Pulmonary artery endothelial cell (primary cell): ENCODE measurements at places on chromosomes 7 and 10. TPM values are rescaled to one million over a fixed set of nuclear protein-coding genes. Genes with fewer than 3 reads are reported as not detected.
A peak's percentile ranks its signal among the peaks of the same experiment; 100 is the strongest.

DNA sequence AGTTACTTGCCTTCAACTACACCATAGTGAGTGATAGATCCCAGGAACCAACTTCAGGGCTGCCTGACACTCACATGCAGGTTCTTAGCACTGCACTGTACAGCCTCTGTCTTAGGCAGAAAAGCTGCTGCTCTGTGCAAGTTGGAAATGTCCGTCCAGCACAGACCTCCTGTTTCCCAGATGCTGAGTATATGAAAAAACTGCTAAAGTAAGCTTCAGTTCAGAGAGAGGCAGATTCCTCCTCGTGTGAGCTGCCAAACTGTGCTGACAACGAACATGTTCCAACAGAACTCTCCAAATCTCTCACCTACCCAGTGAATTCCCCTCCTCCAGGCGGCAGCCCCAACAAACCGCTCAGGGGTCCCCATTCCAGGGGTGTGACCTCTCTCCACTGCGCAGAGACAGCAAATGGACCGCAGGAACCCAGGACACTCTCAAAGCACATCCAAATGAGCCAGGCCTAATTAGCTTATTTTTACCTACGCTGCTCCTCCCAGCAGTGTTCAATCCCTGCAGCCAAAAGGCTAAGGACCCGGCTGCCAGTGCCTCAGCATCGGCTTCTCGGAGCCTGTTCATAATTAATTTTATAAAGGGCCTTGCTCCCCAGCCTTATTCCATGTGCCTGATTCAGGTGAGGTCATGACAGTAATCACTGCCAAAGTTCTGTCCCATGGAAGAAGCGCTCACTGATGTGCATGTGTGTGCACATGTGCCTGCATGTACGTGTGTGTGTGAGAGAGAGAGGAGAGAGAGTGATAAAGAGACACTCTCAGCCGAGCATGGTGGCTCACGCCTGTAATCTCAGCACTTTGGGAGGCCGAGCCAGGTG, 159.5 kb upstream of the AUTS2 start:
- DNase-seq, result no peak

- DNase-seq, result no peak
These were observed 8.3 kb downstream of the MDFIC start for GRCh38 chr7:114930107-114930661.

- no peak for DNase-seq
These were observed 3.9 kb upstream of the PWWP2B start for GRCh38 chr10:132392811-132393694.

GRCh38 chr7:151134743-151135524, 32.6 kb downstream of the GBX1 start:
- no peak for DNase-seq

- no peak for DNase-seq
These were observed 11.6 kb upstream of the LYZL1 start for GRCh38 chr10:29277296-29277695.

DNA sequence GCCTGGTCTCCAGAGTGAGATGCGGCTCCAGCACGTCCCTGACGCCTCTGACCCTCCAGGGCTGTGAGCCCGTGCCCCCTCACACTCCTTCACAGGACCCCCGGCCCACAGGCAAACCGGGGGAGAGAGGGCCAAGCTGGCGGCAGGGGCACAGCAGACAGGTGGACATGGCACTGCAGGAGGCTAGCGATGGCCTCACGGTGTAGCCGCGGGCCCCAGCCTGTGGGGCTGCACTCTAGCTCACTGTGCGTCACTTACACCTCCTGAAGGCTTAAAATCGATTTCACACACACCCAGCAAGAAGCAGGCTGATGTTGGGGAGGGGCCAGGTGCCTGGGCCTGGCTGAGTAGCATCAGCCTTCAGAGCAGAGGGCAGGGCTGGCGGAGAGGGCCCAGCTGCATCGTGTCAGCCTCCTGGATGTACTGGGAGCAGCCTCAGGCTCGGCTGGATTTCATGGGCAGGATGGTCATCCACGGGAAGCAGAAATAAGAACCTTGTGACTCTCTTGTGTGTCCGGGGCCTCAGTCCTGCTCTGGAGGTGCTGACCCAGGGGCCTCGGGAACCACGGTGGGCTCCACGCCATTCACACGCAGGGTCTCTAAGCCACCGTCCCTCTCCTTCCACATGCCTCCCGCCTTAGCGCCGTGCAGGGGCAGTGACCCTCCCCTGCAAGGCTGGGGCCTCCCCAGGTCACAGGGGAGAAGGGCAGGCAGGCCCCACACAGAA, 19.4 kb upstream of the KNDC1 start:
- DNase-seq, result no peak

- DNase-seq, result no peak
These were observed 36.0 kb upstream of the KCNIP2 start for GRCh38 chr10:101879456-101880231.

DNA sequence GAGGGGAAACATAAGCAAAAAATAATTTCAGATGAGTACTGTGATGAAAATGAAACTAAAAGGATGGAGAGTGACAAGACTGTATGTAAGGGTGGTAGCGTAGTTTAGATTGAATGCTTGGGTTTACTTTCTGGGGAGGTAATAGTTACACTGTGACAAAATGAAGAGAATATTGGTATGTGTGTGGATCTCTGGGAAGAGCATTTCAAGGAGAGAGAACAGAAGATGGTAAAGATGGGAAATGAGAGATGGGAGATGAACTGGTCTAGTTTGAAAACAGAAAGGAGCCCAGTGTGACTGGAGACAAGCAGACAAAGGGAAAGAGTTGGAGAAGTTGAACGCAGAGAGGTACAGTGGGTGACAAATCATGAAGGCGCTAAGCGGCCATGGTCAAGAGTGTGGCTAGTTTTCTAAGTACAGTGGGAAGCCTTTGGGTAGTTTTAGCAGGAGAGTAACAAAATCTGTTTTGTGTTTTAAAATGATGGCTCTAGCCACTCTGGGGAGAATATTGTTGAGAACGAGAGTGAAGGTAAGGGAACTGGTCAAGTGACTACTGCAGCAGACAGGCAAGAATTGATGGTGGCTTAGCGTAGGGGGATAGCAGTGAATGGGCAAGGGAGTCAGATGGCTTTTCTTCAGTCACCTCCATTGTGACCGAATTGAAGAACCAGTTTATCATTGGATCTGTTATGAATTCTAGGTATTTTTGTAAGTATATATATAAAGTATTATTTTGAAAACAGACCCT, 22.6 kb downstream of the PALS2 start:
- DNase-seq, result no peak

DNA sequence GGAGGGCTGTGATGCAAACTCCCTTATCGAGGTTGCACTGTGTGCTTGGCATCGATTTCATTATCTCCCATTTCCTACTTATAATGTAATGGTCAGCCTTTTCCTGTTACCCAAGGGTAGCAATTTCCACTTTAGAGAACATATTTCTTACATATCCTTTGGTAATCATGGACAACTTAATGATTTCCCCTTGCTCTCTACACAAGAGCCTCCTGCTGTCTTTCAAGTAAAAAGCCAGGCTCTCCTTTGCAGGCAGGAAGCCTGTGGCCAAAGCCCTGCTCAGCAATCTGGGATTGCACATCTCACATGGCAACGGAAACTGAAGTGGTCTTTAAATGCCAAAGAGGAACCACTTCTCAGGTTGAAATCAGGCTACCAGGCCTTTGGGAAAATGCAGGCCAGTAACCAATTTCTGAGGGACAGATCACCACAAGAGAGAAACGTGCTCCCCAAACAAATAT, 86.7 kb upstream of the IKZF1 start:
- no peak for DNase-seq

GRCh38 chr10:30830315-30831230, 201.0 kb upstream of the LYZL2 start:
- DNase-seq, result no peak

DNA sequence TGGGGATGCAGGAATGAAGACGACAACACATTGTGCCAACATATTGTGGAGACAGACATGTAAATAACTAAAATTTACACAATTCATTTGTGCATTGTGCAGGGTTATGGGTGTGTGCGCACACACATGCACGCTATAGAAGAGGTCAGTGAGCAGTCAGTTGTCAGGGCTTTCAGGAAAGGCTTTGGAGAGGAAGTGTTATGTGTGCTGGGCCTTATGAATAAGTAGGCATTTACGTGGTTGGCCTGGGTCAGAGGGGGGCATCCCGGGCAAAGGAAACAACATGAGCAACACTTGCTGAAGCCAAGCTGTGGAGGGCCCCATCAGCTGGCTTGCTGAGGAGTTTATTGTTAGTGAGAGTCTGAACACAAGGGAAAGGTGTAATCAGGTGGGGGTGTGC, 4.1 kb downstream of the PRXL2A start:
- peak; percentile 89 for DNase-seq

The IFRD1 gene
- total RNA-seq, result 31.1 and 45.5 TPM in 2 replicates

The HOXA6 gene
- total RNA-seq, result 0.07 and 0.42 TPM in 2 replicates

The SAMD9 gene
- total RNA-seq, result 13.3 and 14.0 TPM in 2 replicates

The COX15 gene
- total RNA-seq, result 40.4 and 52.1 TPM in 2 replicates

The CTAGE8 gene
- 0.04 and 0.20 TPM in 2 replicates for total RNA-seq

The PTPN12 gene
- 40.8 and 48.2 TPM in 2 replicates for total RNA-seq

The TEX36 gene
- total RNA-seq, result not detected in 2 replicates
